ENCODE measurements at places on chromosomes 6 and 20.

GRCh38 chr20:43690943-43691598 lies 24.2 kb downstream of the MYBL2 start:
- DNase-seq = no peak

DNA sequence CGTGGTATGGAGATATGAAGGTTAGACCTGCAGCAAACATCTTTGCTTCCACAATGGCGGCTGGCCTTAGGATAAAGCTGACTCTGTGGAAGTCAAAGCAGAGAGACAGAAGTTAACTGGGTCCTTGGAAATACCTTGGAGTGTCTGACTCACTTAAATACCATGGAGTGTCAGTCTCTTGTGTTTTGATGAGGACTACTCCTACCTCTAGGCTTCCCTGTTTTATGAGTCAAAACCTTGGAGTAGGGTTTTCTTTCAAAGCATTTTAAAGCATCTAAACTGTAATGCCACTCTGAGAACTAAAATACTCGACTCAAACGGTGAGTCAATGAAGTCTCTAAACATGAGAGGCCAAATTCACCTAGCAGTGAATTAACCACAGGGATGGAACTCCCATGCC lies 329.1 kb downstream of the SAMD5 start:
- DNase-seq = no peak

- no peak for DNase-seq
Observed at GRCh38 chr6:143953922-143954321, 54.1 kb downstream of the PLAGL1 start.

- no peak for DNase-seq
Observed at GRCh38 chr6:126539022-126539421, 199.1 kb downstream of the CENPW start.

GRCh38 chr6:33211666-33212422 lies 3.5 kb downstream of the RING1 start:
- no peak for DNase-seq

GRCh38 chr6:11542863-11543262 lies 5.3 kb downstream of the TMEM170B start:
- DNase-seq = no peak

GRCh38 chr6:25454136-25454535 lies 175.0 kb downstream of the CARMIL1 start:
- DNase-seq = no peak

DNA sequence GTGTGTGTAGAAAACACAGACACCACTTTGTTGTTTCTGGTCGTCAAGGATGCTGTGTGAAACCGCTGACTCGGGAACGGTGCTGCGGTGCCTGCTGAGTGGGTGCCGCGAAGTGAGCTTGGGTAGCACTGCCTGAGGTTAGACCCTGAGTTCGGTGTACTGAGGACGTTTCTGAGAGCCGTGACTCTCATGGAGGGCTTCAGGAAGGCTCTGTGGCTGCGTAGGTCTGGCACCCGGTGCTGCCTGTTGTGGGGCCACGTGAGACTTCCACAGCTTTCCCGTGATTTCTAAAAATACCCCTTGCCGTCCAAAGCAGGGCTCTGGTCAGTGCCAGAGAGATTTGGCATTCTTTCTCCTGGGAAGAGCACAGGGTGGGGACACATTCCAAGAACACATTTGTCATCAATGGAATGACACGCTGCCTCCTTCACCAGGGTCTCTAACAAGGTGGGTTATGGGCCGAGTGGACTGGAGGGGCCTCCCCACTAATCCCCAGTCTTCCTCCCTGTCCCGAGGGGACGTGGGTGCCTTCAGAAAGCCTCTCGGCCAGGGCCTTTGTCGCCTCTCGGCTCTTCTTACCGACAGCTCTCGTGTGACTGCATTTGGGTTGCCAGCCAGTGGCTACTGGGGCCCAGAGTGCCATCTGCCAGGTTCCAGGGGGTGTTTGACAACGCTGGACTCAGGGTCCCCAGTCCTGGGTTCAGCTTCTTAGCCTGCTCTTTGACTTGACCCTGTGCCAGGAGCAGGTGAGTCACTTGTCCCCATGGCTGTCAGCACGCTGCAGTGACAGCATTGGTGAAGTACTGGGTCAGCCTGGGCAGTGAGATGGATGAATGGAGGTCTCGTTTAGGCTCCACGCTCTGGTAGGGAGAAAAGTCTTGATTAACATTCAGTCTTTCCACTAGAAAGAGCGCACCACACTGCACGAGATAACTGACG lies 62.2 kb downstream of the SYNJ2 start:
- no peak for DNase-seq

- no peak for DNase-seq
Observed at GRCh38 chr6:125431971-125432370, 130.2 kb upstream of the HDDC2 start.

DNA sequence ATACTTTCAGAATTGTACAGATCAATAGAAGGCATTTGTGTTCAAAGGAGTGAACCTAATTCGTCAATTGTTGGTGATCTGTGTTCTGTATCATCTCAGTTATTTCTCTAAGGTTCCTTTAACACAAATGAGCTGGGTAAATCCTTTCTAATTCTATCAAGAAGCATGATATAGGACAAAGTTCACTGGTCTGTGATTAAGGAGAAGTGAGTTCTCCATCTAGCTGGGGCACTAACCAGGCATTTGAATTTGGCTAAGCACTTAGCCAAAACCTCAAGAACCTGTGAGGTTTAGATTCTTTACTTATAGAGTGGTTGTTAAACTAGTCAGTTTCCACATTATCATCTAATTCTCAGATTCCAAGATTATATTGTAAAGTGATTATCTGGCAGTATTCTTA lies 50.3 kb downstream of the DOP1A start:
- no peak for DNase-seq

- DNase-seq = no peak
Observed at GRCh38 chr20:49540687-49541435, 27.1 kb downstream of the PTGIS start.

- DNase-seq = no peak
Observed at GRCh38 chr20:57618764-57619050, 1.5 kb downstream of the ZBP1 start.

- DNase-seq = no peak
Observed at GRCh38 chr6:132650429-132650828, 8.6 kb downstream of the TAAR1 start.

DNA sequence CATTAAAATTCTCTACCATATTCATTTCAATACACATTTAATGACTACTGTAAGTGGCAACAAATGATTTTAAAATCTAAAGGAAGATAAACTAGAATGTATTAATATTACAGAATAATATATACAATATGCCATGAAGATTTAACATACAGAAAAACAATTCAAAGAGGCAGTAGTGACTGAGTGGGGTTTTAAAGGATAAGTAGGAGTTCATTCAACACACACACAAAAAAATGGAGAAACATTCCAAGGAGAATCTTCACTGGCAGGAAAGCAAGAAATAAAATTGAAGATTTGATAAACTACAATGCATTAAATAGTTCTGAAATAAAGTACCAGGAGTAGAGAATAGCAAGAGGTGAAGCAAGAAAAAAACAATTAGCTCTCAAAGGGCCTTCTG lies 215.1 kb downstream of the IBTK start:
- no peak for DNase-seq

DNA sequence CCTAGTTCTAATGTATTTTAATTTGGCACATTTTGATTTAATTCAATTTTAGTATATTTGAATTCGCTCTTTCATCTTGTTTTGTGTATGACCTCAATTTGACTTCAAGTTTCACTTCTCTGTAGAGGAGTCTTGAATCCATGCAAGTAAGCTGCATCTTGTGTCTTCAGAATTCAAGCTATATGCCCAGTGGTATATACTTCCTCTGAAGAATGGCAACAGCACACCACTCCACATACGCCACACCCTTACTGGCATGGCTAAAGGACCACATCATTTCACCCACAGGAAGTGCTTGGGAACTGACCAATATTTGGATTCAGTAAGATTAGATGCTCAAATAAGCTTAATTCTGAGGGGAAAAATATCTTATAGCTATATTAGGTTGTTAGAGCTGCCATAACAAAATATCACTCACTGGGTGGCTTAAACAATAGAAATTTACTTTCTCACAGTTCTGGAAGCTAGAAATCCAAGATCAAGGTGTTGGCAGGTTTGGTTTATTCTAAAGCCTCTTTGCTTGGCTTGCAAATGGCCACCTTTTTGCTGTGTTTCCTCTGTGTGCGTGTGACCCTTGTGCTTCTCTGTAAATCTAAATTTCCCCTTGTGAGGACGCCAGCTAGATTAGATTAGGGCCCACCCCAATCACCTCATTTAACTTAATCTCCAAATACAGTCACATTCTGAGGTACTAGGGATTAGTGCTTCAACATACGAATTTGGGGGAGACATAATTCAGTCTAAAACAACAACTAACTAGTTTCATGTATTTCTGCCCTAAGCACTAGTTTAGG lies 2.8 kb upstream of the ASF1A start:
- no peak for DNase-seq

- DNase-seq = no peak
Observed at GRCh38 chr6:80594461-80594860, 488.0 kb downstream of the BCKDHB start.

GRCh38 chr6:24223115-24223919 lies 97.3 kb downstream of the NRSN1 start:
- no peak for DNase-seq

- no peak for DNase-seq
Observed at GRCh38 chr6:113182370-113183141, 674.6 kb upstream of the MARCKS start.

- DNase-seq = no peak
Observed at GRCh38 chr6:45599053-45599452, 221.3 kb upstream of the SUPT3H start.

DNA sequence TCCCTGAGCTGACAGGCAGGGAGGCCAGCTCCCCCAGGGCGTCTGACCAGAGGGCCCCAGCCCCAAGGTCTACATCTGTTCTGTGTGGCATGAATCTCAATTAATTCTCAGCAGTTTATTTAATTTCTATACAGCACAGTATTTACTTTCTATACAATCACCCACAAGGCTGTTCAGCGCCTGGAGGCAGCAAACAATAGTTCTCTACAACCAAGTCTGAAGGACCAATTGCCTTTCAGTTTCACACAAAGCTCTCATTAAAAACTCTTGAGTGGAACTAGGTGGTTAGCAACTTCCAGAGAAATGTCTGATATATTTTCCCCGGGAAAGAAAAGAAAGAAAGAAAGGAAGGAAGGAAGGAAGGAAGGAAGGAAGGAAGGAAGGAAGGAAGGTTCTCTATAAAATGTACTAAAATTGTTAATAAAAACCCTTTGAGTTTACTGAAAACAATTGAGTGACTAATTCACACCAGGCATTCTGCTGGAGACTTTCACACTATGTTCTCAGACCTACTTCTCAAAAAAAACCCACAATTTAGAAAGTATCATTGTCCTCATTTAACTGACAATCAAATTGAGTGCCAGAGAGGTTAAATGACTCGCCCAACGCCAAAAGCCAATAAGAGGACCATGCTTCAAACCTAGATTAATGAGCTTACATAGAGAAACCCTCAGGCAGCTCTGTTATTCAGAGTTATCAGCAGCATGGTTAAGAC lies 62.5 kb downstream of the METTL24 start:
- DNase-seq = no peak

All from GM12891 (cell line).